AG04450 (cell line): ENCODE measurements at places on chromosomes 7 and 10.

GRCh38 chr7:138036135-138036534 lies 34.2 kb upstream of the CREB3L2 start:
- DNase-seq: no peak

- DNase-seq: no peak
Observed at GRCh38 chr7:111436608-111437007, 125.7 kb downstream of the IMMP2L start.

- no peak for DNase-seq
Observed at GRCh38 chr7:26409661-26410547, 118.2 kb downstream of the SNX10 start.

- DNase-seq: no peak
Observed at GRCh38 chr10:77328272-77328816, 309.3 kb downstream of the KCNMA1 start.

- no peak for DNase-seq
Observed at GRCh38 chr10:127306479-127306878, 110.1 kb upstream of the INSYN2A start.

- no peak for DNase-seq
Observed at GRCh38 chr10:52965509-52965908, 192.9 kb upstream of the MBL2 start.

- DNase-seq: no peak
Observed at GRCh38 chr10:124649214-124649613, 95.0 kb downstream of the FAM53B start.

- DNase-seq: no peak
Observed at GRCh38 chr7:111918461-111918860, 287.7 kb downstream of the DOCK4 start.

GRCh38 chr7:107661081-107661864 lies 645 bp downstream of the SLC26A4 start:
- DNase-seq: no peak

- no peak for DNase-seq
Observed at GRCh38 chr10:12489357-12489756, 140.0 kb downstream of the CAMK1D start.

DNA sequence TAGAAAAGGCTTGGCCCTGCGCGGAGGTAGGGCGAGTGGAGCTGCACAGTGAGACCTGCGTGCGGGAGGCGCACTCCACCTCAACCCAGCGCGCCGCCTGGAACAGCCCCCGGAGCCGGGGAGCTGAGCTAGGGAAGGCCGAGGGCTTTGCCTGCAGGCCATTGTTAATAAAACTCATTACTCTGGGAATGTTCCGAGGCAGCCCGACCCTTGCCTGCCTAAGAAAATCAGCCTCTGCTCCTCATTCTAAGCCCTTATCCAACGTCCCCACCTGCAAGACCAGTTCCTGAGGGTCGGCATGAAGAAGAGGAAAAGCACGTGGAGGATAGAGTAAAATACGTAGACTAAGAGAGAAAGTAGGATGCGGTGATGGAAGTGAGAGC lies 55.3 kb downstream of the C7orf25 start:
- DNase-seq: no peak
